WTC11 (cell line): ENCODE measurements at places on chromosomes 1 and 21.

GRCh38 chr1:40966417-40966816 lies 13.1 kb upstream of the CTPS1 start:
- no peak for DNase-seq

DNA sequence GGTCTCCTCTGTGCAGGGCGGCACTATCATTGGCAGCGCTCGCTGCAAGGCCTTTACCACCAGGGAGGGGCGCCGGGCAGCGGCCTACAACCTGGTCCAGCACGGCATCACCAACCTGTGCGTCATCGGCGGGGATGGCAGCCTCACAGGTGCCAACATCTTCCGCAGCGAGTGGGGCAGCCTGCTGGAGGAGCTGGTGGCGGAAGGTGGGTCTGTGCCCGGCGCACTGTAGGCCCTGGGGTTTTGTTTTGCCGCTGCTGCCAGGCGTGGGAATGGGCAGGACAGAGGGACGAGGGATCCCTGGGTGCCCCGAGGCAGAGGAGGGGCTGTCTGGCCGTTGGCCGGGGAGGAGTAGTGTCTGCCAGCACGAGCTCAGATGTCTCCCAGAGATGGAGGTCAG lies 12.2 kb downstream of the PFKL start:
- DNase-seq, result no peak

DNA sequence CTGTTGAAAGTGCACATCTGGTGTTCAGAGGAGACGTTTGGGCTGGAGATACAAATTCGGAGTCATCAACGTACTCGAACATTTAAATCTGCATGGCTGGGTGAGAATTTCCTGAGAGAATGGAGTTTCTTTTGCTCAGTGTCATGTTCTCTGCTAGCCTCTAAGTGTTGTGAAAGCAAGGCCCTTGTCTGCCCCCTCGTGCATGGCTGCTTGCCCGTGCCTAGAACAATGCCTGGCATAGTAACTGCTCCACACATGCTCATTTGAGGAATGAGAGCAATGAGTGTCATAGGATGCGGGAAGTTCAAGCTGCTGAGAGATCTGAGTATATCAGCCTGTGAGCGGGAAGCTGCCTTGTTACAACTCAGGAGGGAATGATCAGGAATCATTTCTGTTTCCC lies 171.1 kb upstream of the CSF3R start:
- no peak for DNase-seq

GRCh38 chr1:228717081-228717480 lies 18.2 kb upstream of the RHOU start:
- DNase-seq, result no peak

DNA sequence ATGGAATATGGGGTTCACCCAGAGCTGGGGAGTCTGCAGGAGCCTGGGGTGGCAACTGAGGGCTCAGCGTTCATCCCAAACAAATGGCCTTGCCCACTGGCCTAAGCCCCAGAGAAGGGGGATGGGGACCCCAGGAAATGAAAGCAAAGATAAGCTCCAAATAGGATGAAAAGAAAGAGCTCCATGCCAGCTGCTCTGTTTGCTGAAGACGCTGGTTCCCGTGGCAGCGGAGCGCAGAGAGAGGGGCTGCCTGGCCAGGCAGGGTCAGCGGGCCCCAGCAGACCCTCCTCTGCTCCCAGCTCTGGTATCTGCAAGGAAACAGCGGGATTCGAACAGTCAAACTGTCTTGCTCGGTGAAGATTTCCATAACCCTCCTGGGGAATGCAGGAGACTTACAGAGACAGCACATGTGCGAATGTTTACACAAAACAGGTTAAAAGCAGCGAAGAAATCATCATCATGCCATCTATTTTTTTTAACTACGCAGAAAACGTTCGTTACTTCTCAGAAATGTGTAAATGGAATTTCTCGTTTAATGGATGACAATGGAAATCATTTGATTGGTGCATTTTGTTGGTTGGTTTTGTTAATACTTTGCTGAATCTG lies 94.4 kb downstream of the PDE9A start:
- no peak for DNase-seq

DNA sequence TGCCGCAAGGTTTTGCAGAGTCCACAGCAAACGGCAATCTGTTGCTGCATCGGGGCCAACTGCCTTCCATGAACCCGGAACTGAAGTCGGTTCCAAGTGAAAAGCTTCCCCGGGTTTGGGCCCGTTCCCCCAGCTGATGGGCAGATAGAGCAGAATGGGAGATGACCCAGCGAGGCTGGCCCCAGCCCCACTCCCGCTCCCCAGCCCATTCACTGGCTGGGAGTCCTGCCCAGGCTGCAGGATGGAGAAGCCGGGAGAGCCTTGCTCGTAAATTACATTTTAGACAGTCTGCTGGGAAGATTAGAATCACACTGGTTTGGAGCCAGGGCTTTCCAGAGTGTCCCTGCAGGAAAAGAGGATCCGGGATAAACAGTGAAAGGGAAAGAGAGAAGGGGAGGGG lies 31.6 kb upstream of the PAX7 start:
- no peak for DNase-seq

DNA sequence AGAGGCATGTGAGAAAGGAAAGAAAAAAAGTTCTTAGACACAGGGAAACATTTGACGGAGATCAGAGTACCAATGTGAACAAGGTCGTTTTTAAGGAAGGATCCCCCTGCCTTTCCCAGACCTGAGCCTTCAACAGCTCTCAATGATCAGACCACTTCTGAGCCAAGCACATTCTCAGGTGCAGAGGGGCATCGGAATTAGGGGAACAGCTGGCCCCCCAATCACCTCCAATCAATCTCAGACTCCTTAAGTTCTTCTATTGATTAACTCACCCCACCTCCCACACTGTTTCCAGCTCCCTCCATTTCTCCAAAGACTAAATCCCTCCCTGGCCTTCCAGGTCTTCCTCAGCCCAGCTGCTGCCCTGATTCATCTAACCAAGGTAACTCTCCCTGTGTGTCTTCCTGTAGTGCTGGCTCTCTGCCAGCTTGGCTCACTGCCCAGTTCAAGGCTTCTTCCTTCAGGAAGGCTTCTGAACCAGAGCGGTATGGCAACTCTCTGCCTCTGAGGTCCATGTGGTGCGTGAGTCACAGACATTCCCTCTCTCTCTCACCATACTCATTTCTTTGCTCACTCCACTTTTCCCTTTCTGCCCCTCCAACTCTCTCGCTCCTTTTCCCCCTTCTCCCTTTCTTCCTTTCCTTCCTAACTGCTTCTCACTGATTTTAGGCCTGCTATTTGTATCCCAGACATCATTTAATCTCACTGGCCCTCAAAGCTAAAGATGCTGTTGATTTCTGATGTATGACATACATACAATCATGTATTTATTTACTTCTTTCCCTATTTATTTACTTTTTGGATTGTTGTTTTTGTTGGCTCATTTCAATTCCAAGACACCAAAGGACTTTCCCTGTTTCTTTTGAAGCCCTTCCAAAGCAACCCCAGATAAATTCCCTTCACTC lies 18.1 kb downstream of the CFAP45 start:
- DNase-seq, result no peak

- no peak for DNase-seq
Observed at GRCh38 chr1:192959657-192960186, 99.4 kb downstream of the UCHL5 start.
